ENCODE measurements at places on chromosomes 5 and 9.

DNA sequence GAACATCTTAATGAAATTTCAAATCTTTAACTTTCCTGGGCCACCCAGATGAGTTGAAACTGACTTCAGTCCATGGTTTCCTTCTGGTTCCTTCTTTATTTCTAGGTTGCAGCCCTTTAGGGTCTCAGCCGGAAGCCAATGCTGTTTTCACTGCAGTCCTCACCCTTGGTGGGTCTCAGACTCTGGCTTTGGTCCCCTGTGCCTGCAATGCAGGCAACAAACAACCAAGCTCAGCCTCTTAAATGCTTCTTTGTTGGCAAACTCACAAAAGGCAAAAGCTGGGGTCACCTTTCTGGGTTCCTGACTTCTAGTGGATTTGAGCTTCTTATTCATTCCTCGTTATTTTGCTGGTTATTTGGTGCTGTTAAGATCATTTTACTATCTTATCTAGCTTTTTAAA is 19.3 kb upstream of the APC start:
- no peak for DNase-seq

GRCh38 chr5:179964015-179964414 is 56.3 kb upstream of the TBC1D9B start:
- no peak for DNase-seq

- DNase-seq, result peak; percentile 97
Observed at GRCh38 chr9:21549251-21549765, 67.2 kb upstream of the IFNE start.

DNA sequence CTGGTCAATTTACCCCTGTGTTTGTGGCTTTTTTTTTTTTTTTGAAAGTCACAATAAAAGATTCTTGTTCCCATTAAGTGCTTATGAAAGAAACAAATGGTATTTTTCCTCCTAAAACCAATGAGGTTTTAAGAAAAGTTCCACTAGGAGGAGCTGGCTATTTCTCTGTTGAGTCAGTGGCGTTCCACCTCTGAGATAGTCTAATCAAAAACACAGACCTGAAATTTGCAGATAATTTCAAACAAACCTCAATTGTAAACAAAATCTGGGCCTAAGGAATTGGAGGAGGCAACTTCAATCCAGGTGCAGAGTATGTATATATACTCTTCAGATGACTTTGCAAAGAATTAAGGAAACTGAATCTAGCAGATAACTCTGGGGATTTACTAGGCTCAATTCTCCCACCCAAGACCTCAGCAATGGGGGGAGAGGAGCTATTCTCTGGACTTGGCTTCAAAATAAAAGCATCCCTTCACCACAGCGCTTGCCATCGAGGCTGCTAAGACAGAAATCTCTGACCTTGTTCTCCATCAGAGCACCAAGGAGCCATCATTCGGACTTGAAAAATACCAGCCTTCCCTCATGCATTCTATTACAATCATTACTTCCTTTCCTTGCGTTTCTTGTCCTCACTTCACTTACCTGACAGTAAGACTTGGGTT is 52.4 kb downstream of the FANCC start:
- peak; percentile 43 for DNase-seq

- no peak for DNase-seq
Observed at GRCh38 chr9:120308495-120308894, 271.5 kb downstream of the CDK5RAP2 start.

GRCh38 chr5:147752033-147752432 is 30.5 kb downstream of the JAKMIP2 start:
- DNase-seq, result no peak

- DNase-seq, result no peak
Observed at GRCh38 chr5:135890867-135891266, 4.8 kb downstream of the IL9 start.

All from fibroblast of skin of right biceps (primary cell).